ENCODE measurements at places on chromosomes 5 and 9.

DNA sequence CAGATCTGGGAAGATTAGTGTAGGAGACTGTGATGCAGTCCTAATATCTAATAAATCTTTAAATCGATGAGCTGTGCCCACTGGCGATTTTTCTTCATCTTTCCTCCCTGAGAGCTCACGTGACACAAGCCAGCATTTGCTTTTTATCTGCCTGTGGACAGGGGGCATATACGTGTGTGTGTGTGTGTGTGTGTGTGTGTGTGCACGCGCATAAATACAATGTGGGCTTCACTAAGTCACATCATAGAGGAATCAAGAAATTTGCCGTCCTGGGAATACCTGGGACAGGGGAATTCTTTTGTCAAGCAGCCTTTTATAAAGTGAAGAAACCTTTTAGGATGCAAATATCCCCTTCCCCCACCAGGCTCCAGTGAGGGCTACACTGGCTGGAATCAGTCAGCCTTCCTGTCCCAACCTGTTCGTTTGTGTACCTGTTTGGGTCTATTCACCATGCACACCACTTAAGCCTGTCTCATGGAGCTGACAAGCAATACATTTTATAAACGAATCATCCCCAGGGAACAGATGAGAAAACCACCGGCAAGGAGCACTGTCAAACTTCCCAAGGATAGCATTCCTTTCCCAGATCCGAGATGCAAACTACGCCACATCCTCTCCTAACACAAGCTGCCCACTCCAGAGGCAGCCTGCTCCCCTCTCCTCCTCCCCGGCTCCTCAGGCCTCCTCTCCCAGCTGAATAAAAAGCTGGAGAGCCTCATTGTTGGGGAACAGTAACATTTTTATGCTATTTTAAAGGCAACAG, 2.7 kb downstream of the EPB41L4B start:
- DNase-seq, result no peak

DNA sequence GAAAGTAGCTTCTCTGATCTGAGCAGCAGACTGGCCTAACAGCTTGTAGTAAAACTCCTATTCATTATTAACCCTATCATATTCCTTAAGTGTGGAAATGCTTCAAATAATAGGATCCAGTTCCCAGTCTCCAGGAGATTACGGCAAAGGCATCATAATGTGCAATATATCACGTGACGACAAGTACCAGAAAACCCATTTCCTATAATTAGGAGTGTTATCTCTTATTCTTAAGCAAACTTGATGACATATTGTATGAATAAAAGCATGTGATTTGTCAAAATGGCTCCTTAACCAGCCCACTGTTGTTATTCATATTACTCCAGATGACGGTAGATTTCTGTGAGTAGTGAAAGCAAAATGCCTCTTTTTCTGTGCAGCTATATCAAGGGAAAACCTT, 2.9 kb downstream of the SV2C start:
- DNase-seq, result no peak

GRCh38 chr5:167923396-167923795, 368.0 kb upstream of the WWC1 start:
- DNase-seq, result no peak

- DNase-seq, result no peak
These were observed 136.3 kb upstream of the BASP1 start for GRCh38 chr5:17081142-17081541.

DNA sequence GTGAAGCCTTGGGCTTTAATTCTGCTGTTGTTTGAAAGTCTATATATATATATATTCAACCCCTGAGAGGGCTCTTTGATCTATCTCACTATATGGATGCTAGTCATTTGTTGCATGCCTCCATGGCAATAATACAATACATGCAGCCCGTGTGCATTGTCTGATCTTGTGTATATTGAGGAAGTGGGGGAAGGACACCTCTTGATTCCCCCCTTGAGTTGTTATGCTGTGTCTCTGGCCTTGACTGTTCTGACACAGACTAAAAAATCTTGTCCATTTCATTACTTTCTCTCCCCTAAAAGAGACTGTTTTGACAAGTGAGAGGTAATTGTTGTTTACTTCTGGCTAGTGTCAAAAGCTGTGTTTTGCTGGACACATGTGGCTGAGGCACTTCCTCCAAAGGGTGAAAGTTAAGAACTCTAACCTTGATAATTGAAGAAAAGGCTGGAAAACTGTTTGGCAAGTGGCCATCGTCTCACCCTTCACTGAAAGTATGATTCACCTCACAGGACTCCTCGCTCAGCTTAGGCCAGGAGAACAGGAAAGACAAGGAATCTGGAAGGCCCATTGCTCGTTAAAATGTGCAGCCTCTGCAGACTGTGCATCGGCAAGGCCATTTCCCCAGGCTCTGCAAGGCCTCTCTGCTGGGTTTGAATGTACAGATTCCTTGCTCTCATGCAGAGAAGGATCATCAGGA, 304.0 kb downstream of the PRELID2 start:
- no peak for DNase-seq

- no peak for DNase-seq
These were observed 31.1 kb upstream of the MVB12B start for GRCh38 chr9:126295516-126295915.

DNA sequence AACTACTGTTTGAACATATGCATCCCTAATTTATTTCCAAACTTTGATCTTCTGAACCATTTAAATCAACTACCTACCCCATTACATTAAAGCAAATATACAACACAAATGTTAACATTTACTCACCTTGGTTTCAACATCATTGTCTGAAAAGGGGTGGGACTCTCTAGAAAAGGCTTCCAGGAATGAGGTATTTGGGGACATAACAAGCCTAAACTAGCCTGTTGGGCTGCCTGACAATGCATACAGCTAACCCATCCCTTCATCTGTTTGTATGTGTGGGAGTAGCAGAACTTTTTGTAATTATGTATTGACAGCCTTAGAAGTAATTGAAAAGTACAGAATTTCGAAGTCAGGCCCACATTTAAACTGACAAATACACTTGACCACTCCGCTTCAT, 2225.9 kb upstream of the C9orf72 start:
- DNase-seq, result no peak

DNA sequence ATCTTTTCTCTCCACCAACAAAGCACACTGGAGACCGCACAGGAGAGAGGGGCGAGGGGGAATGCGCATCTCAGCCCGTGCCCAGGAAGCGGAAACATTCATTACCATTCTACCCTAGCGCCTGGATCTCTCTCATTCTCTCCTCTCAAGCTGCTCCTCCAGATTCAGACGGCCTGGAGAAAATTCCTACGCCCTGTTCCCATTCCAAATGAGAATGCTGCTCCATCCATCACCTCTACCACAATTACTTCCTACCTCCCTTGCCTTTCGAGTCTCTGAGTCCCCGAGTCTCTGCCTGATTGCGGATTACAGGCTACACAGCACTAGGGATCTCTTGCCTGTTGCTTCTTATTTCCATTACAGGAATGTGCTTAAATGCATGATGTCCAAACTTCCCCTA, 6.7 kb downstream of the DDX31 start:
- no peak for DNase-seq

GRCh38 chr9:20441711-20442423, 180.4 kb downstream of the MLLT3 start:
- no peak for DNase-seq

- no peak for DNase-seq
These were observed 187.8 kb downstream of the FANCC start for GRCh38 chr9:95129476-95130291.

DNA sequence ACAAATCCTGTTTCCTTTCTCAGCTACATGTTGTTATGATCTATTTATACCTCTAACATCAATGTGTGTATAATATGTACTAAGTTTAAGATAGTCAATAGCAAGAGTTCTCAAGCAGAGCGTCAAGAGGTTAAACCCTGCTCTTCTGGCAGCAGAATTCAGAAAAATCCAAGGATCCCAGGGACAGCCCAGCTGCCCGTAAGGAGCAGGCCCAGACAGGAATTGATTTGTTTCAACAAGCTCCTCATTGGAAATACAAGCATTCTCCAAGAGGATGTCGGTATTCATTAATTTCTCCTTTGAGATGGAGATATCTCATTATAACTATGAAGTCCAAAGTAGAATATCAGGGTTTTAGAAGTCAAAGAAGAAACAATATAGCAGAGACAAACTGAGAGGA, 14.9 kb downstream of the EFNA5 start:
- DNase-seq, result no peak

- no peak for DNase-seq
These were observed 916 bp downstream of the TOR1A start for GRCh38 chr9:129822898-129823541.

DNA sequence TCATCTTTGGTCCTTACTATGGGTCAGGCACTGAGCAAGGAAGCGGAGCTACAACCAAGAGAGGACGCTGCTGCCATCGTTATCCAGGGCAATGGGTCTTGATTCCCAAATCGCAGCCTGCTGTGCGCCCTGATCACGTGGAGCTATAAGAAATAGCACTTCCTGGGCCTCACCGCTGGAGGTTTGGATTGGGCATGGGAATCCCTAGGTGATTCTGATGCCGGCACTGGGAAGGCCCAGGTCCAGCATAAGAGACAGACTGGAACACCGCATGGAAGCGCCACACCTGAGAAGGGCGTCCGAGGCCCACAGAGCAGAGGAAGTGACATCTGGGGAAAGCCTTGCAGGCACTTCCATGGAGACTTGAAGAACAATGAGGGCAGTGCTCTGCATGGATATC, 3.0 kb downstream of the IL17B start:
- DNase-seq, result no peak

DNA sequence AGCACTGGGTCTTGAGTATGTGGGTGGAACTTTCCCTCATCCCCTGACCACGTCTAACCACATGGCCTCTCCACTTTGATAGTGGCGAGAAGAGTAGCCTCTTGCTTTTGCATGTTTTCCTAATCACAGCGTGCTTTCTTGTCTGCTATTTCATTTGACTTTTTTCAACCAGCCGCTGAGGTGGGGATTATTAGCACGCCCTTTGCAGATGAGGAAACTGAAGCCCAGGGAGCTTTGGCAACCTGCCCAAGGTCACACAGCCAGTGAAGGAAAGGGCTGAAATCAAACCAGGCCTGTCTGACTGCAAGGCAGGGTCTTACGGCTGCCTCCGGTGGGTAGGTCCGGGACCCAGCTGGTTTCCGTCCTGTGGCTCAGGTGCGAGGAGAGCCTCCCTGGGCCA, 106.5 kb upstream of the MSX2 start:
- DNase-seq, result no peak

All from stimulated activated CD8-positive, alpha-beta memory T cell treated with anti-CD3 and anti-CD28 coated beads, Interleukin-2, amount 100 ng/mL, for 1 hour (primary cell).